ENCODE measurements at places on chromosomes 3 and 15. TPM values are rescaled to one million over a fixed set of nuclear protein-coding genes. Genes with fewer than 3 reads are reported as not detected.

Gene SNTN
- not detected for total RNA-seq

Gene ARGFX
- not detected for total RNA-seq

Gene PYGO1
- 6.8 TPM for total RNA-seq

Gene GOLGA6A
- not detected for total RNA-seq

Gene CRYBG3
- total RNA-seq: 10.5 TPM

Gene SH2D7
- total RNA-seq: not detected

Gene SUCNR1
- 0.07 TPM for total RNA-seq

Gene GRK7
- total RNA-seq: not detected

GRCh38 chr3:54801977-54802376 lies 125.9 kb downstream of the LRTM1 start:
- DNase-seq: no peak

GRCh38 chr3:165895919-165896318 lies 58.7 kb upstream of the BCHE start:
- DNase-seq: no peak

GRCh38 chr3:151726016-151726415 lies 7.7 kb upstream of the AADACL2 start:
- DNase-seq: no peak

GRCh38 chr15:94864600-94864999 lies 633.2 kb downstream of the MCTP2 start:
- DNase-seq: no peak

DNA sequence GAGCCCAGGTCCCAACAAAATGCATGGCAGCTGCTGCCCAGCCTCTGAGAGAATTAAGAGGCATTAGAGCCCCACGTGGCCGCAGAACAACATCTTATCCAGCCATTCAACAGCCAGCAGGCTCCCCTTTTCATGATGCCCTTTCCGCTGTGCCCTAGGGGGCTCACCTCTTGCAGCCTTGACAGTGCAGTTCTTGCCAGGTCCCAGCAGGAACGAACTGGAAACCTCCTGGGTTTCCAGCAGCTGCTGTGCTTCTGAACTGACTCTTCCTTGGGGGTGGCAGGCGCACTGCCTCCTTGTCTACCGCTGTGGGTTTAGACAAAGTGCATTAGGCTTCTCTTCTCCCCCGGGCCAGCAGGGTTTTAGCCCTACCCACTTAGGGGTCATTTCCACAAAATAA lies 85.2 kb downstream of the FAM174B start:
- no peak for DNase-seq

DNA sequence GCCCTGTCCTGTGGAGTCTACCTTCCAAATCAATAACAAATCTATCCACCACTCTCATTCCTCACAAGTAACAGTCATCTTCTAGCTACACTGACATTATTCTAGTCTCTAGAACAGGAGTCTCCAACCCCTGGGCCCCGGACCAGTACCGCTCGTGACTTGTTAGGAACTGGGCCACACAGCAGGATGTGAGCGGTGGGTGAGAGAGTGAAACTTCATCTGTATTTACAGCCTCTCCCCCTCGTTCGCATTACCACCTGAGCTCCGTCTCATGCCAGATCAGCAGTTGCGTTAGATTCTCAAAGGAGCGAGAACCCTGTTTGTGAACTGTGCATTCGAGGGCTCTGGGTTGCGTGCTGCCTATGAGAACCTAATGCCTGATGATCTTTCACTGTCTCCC lies 31.9 kb downstream of the ROBO2 start:
- DNase-seq: no peak

DNA sequence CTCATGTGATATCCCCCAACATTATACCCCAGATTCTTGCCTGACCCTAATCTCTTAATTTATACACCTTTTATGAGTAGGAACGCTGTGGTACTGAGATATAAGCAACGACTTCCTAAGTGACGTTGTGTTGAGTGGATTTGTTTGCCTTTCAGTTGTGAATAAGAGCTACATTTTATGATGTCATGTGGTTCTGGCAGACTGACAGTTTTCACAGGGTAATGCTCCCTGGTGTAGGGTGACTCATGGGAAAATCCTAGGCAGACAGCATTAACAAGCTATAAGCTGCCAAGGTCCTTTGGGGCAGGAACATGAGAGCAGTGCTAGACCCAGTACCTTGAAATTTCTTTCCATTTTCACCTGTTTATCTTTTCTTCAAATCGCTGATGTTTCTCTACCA lies 11.2 kb downstream of the C3orf52 start:
- DNase-seq: peak; percentile 99

GRCh38 chr3:138768125-138768524 lies 66.6 kb downstream of the PIK3CB start:
- DNase-seq: no peak

- DNase-seq: no peak
Observed at GRCh38 chr3:77236118-77236517, 196.2 kb downstream of the ROBO2 start.

GRCh38 chr15:40397688-40398412 lies 7.7 kb upstream of the IVD start:
- DNase-seq: no peak

DNA sequence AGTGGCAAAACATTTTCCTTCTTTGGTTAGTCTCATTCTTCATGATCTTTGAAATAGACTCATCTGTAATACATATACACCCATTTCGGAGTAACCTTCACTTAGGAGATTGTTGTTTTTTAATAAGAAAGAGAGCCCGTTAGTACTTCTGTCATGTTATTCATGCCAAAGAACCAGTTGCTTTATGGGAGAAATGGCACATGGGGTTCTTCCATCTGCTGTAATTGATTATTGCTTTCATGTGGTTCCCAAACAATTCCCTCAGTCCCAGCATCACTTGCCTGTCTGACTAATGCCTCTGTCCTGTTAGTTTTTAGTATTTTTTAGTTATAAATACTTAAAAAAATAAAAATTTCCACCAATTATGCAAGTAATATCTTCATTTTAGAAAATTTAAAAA lies 33.8 kb upstream of the FAH start:
- DNase-seq: no peak

GRCh38 chr3:46852334-46852720 lies 10.9 kb downstream of the MYL3 start:
- no peak for DNase-seq

- DNase-seq: no peak
Observed at GRCh38 chr15:100249096-100249815, 92.5 kb downstream of the ADAMTS17 start.

- no peak for DNase-seq
Observed at GRCh38 chr3:112351823-112352222, 18.9 kb downstream of the CD200 start.

Measured in kidney epithelial cell (primary cell).